Cardiac atrium fibroblast (primary cell): ENCODE measurements at places on chromosomes 7 and 10. TPM values are rescaled to one million over a fixed set of nuclear protein-coding genes. Genes with fewer than 3 reads are reported as not detected.

PRKCQ gene
- 0.32 TPM in 1 of 2 replicates, not detected in the other for total RNA-seq

ZP3 gene
- total RNA-seq, result 0.54 and 2.3 TPM in 2 replicates

SLC29A3 gene
- total RNA-seq, result 1.3 TPM in 2 replicates

SLC16A12 gene
- total RNA-seq, result 3.6 and 5.8 TPM in 2 replicates

MGMT gene
- total RNA-seq, result 45.4 and 53.3 TPM in 2 replicates
